ENCODE measurements at places on chromosomes 16 and 17.

DNA sequence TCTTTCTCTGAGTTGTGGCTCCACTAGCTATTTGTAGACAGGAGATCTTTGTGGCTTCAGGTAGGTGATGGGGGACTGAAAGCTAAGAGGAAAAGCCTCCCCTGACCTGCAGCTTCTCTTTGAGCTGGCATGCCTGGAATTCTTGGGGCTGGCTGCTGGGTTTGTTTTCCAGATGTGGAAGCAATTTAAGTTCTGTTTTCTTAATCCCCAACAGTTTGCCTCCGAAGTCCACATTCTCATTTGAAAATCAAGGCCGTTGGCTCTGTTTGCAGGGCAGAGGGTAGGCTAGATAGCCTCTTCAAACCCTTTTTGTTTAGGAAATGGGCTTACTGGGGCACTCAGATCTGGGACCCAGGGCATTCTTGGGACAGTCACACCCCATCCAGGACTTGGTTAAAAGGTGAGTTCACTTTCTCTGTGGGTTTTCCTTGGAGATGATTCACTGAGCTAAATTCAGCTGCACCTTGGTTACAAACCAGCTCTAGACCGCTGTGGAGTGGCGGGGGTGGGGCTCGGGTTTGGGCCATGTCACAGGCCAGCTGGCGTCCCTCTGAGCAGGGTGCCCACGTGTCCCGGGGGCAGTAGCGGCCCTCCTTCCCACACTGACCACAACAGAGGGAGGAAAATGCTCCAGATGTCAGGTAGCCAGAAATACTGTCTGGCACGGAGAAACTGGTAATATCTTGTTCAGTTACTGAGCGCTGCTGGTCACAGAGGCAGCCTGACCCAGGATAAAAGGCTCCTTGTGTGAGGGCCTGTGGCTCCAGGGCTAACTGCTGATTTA lies 108.5 kb downstream of the RAB11FIP4 start:
- peak overlapping the region; percentile 20 for H3K27ac ChIP-seq
- DNase-seq = no peak
- H3K4me1 ChIP-seq = peaks cover 26% of the 10 kb centered on the region
- no peaks in the 10 kb centered on the region for H3K36me3 ChIP-seq

DNA sequence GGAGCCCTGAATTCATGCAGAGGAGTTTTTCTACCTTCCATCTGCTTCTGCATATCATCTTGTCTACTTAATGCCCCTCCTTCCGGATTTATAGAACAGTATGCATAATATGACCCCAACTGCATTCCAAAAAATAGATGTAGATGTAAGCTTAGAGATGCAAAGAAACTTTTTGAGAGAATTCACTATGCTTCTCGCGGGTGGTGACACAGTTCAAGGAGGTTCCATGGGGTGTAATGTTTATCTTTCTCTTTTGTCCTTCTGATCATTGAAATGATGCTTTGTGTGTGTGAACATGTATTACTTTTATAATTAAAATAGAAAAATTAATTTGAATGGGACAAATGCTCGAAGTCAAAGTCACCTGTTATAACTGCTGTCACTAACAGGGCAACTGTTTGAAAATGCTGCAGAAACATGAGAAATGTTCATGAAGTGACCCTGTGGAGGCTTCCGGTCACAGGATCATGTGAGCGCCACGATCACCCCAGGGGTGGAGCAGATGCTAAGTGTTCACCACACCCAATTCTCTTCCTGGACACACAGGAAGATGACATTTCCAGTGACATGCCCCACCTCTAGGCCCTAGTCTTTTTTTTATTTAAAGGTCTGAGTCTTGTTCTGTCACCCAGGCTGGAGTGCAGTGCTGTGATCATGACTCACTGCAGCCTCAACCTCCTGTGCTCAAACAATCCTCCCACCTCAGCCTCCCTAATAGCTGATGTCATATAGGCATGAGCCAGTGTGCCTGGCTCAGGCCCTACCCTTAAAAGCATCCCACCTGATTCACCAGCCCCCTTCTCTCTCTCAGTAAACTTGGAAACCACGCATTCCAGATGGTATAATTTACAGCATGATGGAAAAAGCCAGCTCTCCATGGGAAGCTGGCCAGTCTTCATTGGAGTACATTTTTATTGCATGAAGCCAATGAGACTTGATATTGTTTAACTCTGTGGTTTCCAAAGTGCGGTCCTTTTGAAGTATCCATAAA lies 21.0 kb upstream of the AGRP start:
- H3K36me3 ChIP-seq = no peaks in the 10 kb centered on the region
- H3K27me3 ChIP-seq = no peaks in the 10 kb centered on the region
- peaks cover 11% of the 10 kb centered on the region for H3K4me1 ChIP-seq
- peak overlapping the region; percentile 54 for H3K27ac ChIP-seq
- no peak for DNase-seq
- no peak overlapping the region for H3K4me3 ChIP-seq

DNA sequence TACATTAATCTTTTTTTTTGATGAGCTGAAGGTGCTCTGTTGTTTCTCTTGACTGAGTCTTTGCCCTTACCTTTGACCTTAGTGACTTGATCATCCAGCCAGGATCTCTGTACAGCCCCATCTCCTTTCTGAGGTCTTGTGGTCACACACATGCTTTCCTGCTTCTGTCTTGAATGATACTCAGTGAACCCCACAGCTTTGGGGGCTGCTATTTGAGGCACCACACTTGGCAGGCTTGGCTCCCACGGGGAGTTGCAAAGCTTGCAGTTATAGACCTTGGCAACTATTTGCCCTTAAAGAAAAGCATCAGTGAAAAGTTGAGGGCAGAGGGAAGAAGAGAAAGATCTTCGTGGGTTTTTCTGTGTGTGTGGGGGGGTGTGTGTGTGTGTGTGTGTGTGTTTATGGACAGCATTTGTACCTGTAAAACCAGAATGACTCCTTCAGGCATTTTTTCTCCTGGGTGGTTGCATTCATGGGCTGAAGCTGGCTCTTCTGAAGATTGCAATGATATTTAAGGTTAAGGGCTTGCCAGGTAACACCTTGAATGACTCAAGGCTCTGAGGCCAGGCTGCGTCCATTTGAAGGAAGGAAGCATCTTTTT lies 101.6 kb downstream of the MSI2 start:
- DNase-seq = no peak
- H3K36me3 ChIP-seq = peaks cover 3% of the 10 kb centered on the region
- H3K27ac ChIP-seq = no peak overlapping the region
- peaks cover 11% of the 10 kb centered on the region for H3K4me1 ChIP-seq
- no peaks in the 10 kb centered on the region for H3K27me3 ChIP-seq

DNA sequence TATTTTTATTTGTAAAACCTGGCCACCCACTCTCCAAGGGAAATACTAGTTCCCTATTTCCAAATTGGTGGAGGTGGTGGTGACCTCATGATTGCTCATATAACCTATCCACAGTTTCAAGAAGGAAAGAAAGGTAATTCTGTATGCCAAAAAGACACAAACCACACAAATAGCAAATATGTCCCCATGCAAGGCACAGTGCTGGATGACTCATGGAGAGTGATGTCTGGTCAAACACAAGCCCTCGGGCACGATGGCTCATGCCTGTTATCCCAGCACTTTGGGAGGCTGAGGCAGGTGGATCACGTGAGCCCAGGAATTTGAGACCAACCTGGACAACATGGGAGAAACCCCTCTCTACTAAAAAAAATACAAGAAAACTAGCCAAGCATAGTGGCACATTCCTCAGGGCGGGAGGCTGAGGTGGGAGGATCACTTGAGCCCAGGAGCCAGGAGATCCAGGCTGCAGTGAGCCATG lies 64.2 kb downstream of the GNA13 start:
- H3K27me3 ChIP-seq = no peaks in the 10 kb centered on the region
- H3K4me1 ChIP-seq = peaks cover 3% of the 10 kb centered on the region
- no peak for DNase-seq
- H3K27ac ChIP-seq = no peak overlapping the region

DNA sequence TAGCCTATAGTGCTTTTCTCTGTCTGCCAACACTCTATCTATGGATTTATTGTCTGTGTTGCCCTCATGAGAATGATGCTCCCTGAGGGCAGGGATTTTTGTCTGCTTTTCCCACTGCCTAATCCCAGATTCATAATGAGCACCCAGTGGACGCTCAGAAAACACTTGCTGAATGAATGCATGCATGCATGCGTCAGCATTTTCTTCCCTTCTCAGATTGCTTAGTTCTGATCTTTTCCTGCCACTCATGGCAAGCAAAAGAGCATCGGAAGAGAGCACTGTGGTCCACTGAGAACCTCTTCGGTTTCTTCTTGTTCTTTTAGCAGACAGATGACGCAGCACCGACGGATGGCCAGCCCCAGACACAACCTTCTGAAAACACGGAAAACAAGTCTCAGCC lies 246.8 kb downstream of the RBFOX1 start:
- no peaks in the 10 kb centered on the region for H3K36me3 ChIP-seq
- no peaks in the 10 kb centered on the region for H3K4me1 ChIP-seq
- H3K27me3 ChIP-seq = no peaks in the 10 kb centered on the region

DNA sequence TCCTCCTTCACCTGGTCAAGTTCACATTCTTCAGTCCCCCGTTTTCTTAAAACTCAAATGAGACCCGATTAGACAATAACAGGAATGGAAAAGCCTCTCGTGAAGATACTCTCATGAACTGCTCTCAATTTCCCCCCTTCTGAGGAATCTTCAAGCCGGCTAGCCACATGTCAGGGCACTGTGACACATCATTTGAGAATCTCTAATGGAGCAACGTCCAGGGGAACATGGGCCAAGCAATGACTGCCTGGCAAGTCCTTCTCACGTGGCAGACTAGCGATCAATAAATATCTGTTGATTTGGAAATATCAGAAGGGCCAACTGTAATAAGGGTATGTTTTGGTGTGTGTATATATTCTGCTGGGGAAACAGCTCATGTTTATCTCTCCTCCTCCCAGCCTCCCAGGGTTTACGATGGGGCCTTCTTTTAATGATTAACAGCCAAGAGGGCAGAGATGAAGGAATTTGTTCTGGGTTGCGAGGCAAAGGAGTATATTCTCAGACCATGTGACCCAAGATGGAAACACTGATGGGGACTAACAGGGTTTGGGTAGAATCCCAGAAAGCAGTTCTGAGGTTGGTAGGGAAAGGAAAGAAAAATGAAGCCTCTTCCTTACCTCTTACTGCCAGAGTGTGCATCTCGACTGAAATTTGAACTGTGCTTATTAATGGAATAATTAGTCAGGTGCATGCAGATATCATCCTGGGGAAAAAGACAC lies 21.4 kb downstream of the TTLL6 start:
- H3K27me3 ChIP-seq = peaks cover 55% of the 10 kb centered on the region
- no peak for DNase-seq
- no peaks in the 10 kb centered on the region for H3K4me1 ChIP-seq
- no peak overlapping the region for H3K27ac ChIP-seq
- no peak overlapping the region for H3K4me3 ChIP-seq

- H3K27me3 ChIP-seq = peaks cover 13% of the 10 kb centered on the region
- H3K4me1 ChIP-seq = no peaks in the 10 kb centered on the region
- DNase-seq = peak; percentile 67
- H3K27ac ChIP-seq = no peak overlapping the region
- H3K4me3 ChIP-seq = no peak overlapping the region
Measured at GRCh38 chr17:73691321-73691766, 47.1 kb upstream of the SDK2 start.

DNA sequence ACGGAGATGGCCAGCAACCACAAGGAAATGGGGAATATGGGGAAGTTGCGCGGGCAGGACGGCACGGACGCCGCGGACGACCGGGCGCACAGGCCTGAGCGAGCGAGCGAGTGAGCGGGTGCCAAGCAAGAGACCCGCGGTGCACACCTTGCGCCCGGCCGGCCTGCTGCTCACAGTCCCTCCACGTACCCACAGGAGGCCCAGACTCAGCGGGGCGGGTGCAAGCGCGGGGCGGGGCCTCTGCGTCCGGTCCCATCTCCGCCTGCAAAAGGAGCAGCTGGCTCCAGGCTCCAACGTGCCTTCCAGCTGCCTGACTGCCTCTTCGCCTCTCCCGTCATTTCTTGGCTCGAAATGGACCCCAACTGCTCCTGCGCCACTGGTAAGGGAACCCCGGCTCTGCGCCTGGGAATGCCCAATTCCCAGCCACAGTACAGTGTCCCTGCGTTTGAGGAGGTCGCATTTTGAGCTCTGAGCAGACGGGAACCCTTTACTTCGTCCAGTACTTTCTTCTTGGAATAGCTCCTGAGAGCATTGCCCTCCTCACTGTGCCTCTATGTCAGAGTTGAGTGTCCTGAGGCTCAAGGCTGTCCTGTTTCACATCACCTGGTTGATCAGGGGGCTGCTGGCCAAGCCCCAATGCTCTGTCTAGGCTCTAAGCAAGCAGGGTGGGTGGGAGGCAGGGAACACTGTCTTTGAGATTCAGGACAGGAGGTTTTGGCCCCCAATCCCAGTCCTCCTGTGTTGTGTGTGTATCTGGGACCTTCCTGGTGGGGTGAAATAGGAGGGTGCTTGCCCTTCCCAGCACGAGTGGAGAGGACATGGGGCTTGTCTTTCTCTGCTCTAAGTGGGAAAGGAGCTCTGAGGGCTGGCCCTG lies 8.1 kb upstream of the MT1E start:
- no peak overlapping the region for H3K27ac ChIP-seq
- no peaks in the 10 kb centered on the region for H3K27me3 ChIP-seq
- no peaks in the 10 kb centered on the region for H3K36me3 ChIP-seq
- H3K4me1 ChIP-seq = peaks cover 28% of the 10 kb centered on the region

GRCh38 chr17:81591971-81592370 lies 39.8 kb upstream of the FAAP100 start:
- H3K27me3 ChIP-seq = no peaks in the 10 kb centered on the region
- DNase-seq = no peak
- H3K27ac ChIP-seq = no peak overlapping the region
- H3K36me3 ChIP-seq = peaks cover 55% of the 10 kb centered on the region
- H3K4me1 ChIP-seq = peaks cover 2% of the 10 kb centered on the region
- no peak overlapping the region for H3K4me3 ChIP-seq

DNA sequence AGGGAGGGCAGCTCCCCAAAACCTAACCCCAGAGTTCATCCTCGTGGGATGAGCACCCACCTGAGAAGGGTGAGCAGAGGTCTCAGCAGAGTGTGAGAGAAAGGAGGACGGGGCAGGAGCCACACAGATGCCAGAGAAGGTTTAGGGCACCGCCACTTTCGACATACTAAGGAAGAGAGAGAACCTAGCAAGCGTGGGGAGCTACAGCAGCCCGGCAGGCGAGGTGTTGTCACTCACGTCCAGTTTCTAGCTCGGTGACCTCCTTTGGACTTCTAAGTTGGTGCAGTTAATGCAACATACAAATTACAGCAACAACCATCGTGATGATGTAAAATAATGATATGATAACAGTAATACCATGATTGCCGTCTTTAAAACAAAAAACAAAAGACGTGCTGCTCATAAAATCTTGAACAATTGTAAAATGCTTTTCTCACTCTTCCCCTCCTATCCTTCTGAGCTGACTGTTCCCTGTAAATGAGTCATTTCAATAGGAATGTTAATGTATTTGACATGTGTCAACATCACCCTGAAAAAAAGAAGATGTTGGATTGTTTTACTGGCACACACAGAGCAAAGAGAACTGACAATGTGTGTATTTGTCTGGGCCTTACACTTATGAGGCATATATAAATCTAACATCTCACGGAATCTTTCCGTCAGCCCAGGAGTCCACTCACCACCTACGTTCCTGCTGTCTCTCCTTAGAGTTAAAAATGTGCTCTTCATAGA lies 158.2 kb upstream of the MAF start:
- no peak for DNase-seq
- no peak overlapping the region for H3K4me3 ChIP-seq
- H3K27me3 ChIP-seq = no peaks in the 10 kb centered on the region
- peaks cover 45% of the 10 kb centered on the region for H3K4me1 ChIP-seq
- no peaks in the 10 kb centered on the region for H3K36me3 ChIP-seq
- H3K27ac ChIP-seq = peak overlapping the region; percentile 64
